ENCODE measurements at places on chromosomes 1 and 21.

DNA sequence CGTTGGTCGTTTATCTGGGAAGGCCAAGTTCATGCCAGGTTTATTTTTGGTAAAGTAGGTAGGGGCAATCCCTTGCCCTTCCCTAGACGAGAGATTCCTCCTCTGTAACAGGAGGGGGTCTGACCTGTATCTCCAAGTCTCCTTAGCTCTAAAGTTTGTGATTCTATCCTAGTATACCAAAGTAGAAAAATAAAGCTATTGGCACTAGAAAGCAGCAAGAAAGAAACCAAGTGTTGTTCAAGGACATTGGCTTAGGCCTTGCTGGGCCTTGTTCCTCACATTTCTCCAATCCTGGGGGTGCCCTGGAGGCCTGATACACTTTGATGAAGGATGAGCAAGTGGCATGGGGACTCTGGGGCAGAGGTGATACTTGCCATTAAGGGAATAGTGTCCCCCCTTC, 814 bp downstream of the MTARC2 start:
- no peak for DNase-seq

- DNase-seq = no peak
These were observed 86.9 kb downstream of the ADAMTS1 start for GRCh38 chr21:26758083-26758880.

GRCh38 chr1:63799307-63799706, 25.5 kb downstream of the ROR1 start:
- DNase-seq = no peak

DNA sequence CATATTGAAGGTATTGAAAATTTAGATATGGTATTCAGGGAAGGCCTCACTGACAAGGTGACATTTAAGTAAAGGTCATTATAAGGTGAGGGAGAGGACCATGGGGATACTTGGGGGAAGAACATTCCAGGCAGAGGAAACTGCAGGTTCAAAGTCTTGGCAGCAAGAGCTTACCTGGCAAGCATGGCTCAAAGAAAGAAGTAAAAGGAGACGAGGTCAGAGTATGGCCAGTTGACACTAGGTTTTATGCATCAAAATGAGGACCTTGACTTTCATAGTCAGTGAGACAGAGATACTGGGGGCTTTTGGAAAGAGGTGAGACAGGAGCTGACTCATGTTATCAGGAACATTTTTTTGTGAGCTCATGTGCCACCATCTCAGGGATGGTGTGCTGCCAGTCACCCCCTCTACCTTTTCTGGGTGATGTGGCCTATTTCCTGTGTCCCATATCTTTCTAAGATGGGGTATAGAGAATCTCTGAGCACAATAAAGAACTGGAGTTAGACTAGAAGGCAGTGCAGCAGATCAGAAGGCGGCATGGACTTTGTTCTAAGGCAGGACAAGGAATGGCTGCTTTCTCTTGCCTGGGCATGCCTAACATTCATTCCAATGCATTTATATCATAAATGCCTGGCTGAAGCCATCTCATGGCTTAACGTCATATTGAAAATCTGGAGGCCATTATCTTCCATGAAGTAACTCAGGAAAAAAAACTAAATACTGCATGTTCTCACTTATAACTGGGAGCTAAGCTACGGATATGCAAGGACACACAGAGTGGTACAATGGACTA, 406.7 kb downstream of the NTNG1 start:
- DNase-seq = no peak

- no peak for DNase-seq
These were observed 3.0 kb downstream of the TTC13 start for GRCh38 chr1:230975636-230976035.

DNA sequence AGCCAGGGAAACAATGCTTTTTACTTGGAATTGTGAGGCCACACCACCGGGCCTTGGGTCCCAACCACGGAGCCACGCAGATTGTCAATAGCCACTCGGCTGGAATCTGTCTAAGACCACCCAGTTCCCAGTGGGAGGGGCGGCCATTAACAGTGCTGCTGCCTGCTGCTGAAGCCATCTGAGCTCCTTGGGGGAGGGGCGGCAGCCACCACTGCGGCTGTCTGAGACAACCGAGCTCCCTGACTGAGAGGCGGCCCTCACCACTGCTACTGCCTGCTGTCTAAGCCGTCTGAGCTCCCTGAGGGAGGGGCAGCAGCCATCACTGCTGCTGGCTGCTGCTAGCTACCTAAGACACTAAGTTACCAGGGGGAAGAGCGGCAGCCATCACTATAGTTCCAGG, 64.3 kb downstream of the DMRTA2 start:
- no peak for DNase-seq

DNA sequence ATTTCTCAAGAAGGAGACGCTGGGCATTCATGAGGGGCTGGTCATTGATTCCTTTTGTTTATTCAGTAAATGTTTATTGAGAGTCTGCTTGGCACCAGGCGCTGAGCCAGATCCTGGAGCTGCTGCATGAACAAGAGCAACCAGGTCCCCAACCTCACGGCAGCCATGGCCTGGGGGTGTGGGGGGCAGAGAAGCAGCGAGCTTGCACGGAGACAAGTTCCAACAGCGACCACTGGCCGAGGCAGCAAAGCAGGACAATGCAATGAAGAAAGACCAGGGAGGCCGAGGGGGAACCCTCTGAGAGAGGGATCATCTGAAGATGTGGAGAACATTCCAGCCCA, 7.5 kb downstream of the KCNAB2 start:
- DNase-seq = no peak

GRCh38 chr1:57986432-57986831, 560.1 kb downstream of the OMA1 start:
- no peak for DNase-seq

GRCh38 chr1:33895976-33896375, 32.1 kb downstream of the HMGB4 start:
- no peak for DNase-seq

DNA sequence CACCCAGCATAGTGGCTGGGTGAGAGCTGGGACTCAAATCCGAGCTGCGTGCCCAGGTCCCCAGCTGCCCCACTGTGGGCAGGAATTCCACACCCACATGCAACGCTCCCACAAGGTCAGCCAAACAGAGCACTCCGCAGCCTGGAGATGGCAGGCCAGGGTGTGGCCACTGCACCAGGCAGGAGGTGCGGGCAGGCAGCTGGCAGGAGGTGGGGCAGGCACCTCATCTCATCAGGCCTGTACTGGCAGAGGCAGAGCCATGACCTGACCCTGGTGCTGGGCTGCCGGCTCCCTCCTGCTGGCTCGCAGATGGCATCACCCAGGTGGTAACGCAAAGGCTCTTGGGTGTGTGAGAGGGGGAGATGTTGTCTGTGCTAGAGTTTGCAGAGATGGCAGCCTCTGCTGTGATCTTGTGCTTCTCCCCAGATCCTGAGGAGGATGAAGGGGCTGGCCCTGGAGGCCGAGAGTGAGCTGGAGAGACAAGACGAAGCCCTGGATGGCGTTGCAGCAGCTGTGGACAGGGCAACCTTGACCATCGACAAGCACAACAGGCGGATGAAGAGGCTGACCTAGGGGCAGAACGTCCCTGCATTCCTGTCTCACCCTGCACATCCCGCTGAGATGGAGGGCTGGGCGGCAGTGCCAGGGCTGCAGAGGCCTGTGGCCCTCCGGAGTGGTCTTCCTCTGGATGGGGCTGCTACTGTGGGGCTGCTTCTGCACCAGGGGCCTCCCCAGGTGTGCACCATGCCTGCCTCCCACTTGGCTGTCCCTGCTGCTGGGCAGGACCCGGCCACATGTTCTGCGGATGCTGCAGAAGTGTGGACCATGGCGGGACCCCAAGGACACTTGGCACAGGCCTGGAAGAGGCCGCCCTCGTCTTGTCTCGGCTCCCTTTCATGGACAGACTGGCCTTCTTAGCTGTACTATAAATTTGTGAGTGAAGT, 35.1 kb upstream of the PRSS38 start:
- DNase-seq = peak; percentile 21

DNA sequence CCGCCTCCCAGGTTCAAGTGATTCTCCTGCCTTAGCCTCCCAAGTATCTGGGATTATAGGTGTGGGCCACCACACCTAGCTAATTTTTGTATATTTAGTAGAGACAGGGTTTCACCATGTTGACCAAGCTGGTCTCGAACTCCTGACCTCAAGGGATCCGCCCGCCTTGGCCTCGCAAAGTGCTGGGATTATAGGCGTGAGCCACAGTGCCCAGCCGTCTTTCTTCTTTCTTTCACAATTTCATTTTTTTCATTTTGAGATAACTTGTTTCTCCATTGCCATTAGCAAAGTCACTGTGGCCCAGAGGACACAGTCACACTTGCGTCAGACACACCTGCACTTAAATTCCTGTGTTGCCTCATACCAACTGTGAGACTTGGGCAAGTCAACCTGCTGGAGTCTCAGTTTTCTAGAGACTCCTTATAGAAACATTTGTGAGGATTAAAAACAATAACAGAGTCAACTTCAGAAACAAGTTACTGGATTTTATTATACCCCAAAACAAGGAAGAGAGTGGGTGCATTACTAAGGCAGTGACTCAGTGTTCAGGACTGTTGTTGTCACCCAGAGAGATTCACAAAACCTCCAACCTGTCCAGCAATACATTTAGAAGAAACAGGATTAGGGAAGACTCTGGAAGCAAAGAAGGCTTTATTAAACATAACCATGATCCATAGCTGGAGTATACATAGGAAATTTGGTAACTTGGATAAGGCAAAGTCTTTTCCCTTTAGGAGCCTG, 2.6 kb downstream of the TEDDM1 start:
- DNase-seq = no peak

DNA sequence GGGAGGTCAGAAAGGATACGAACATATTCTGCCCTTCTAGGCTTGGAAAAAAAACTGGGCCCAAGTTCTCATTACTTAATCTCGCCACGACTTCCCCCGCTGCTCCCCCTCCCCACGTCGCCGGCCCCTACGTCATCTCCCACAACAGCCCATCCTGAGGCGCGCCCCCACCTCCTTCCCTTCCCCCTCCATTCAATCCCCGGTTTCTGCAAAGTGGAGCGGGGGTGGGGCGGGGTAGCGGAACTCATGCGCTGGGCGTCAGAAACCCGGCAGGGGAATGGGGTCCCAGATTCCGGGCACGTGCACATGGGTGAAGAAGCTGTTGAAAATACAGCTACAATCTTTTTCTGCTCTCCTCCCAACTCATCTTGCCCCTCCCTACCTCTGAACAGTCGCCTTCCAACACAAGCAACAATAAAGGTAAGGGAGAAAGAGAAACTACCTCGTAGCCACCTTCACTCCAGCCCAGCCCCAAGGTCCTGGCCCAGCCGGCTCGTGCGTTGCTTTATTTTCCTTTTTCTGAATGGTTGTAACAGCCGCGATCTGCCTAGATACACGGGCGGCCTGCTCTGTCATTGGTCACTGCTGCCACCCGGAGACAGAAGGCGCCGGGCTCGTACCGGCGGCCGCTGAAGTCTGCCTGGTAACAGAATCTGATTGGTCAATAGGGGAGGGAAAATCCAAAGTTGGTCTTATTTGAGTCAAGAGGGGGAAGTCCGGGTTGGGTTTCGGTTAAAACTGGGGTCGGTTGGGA, at the start of gene RFX5:
TSS of gene RFX5 (minus strand) at position 484 of the 754 bp plus-strand sequence. CDS start 932 bp downstream, outside the sequence.
- DNase-seq = peak; percentile 100

DNA sequence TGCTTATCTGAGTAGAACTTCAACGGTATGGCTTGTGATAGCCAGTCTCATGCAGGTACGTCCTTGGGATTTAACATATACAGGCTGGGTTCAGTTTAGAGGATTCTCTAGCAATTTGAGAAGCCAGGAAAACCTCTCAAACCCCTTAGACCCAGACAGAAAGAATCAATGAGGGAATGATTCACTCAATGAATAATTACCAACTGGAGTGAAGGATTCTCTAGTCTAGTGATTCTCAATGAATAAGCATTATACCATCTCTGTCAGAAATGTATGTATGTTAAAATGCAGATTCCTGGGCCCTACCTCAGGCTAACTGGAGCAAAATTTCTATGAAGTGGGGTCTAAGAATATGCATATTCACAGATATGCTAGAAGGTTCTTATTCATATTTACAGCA, 54.5 kb upstream of the APP start:
- no peak for DNase-seq

DNA sequence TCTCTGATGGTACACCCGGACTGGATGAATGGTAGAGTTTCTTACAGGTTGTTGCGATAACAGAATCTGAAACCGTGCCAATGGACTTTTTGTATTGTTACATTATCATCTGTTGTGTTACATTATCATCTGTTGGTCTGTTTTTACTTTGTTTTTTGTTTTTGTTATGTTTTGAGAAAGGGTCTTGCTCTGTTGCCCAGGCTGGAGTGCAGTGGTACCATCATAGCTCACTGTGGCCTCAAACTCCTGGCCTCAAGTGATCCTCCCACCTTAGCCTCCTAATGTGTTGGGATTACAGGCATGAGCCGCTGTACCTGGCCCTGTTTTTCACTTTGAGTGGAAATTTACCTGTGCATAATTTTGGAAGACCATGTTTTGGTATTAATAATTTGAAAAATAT, 10.2 kb upstream of the PEX10 start:
- no peak for DNase-seq

DNA sequence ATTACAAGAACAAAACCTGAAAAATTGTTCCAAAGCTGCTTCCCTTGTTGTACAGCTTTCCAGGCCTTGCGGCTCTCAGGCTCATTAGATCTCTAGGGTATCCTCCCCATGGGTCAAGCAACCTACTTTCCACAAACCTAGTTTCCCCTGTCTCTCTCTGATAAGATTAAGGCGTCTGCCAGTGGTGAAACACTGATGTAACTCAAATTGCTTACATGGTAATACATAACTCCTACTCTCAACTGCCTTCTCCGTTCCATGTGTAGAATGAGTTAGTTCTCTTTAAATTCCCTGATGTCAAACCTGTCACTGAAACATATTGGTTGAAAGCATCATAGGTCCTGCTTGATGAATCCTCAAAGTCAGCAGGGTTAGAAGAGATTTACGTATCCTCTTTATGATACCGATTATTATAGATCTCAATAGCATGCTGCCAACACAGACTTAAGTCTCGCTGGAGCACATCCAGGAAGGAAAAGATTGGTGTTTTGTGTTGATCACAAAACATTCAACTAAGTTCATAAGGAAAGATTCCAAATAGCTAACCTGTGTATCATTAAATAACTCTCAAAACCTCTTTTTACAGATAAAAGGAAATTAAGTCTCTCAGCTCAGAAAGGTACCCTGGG, 10.6 kb downstream of the PPP1R15B start:
- DNase-seq = no peak

GRCh38 chr1:196997423-196997822, 20.1 kb downstream of the CFHR5 start:
- DNase-seq = no peak

- no peak for DNase-seq
These were observed 7.7 kb downstream of the CNIH3 start for GRCh38 chr1:224623743-224624333.

GRCh38 chr1:33684396-33685179, 179.3 kb upstream of the HMGB4 start:
- no peak for DNase-seq

DNA sequence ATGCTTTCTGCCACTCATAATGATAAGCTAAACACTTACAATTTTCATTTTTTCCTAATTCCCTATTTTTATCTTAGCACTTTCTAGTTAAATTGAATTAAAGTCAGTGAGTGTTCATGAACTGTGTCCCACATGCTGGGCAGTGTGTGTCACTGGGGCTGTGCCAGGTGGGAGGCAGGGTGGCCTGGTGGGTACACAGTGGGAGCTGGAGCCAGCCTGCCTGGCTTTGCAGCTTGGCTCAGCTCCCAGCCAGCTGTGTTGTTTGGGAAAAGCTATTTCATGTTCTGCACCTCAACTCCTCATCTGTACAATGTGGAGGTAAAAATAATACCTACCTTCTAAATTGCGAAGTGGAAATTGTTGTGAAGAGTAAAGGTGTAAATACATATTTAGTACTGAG, 238.4 kb downstream of the PLA2G4A start:
- peak; percentile 61 for DNase-seq

- no peak for DNase-seq
These were observed 12.1 kb downstream of the TRAPPC3 start for GRCh38 chr1:36137226-36137625.

- no peak for DNase-seq
These were observed 9.4 kb upstream of the MYOG start for GRCh38 chr1:203095061-203095690.

- no peak for DNase-seq
These were observed at the start of gene FMO3 for GRCh38 chr1:171090604-171091003. Gene FMO3, plus strand, starts transcription at chr1:171090905. Its CDS starts 1,754 bp downstream, at chr1:171092659.

Data from DMS 273 treated with DMSO at 0.1 percent for 48 hours (cell line).